ENCODE measurements at places on chromosomes 1 and 21. TPM values are rescaled to one million over a fixed set of nuclear protein-coding genes. Genes with fewer than 3 reads are reported as not detected.

The ARMH1 gene
- total RNA-seq = 3.6 TPM

The CCDC18 gene
- 54.4 TPM for total RNA-seq

The SYT2 gene
- 0.37 TPM for total RNA-seq

The EFNA3 gene
- total RNA-seq = 4.0 TPM

The DPT gene
- total RNA-seq = not detected

The FNDC10 gene
- 7.8 TPM for total RNA-seq

The FLAD1 gene
- total RNA-seq = 47.4 TPM

The TXNDC12 gene
- total RNA-seq = 75.3 TPM

The VWA5B1 gene
- total RNA-seq = not detected

The CD5L gene
- total RNA-seq = not detected

The DCDC2B gene
- not detected for total RNA-seq

The AGT gene
- 0.15 TPM for total RNA-seq

The DCST1 gene
- not detected for total RNA-seq

The PTPRF gene
- 119 TPM for total RNA-seq

The TTC34 gene
- 0.09 TPM for total RNA-seq

The COQ8A gene
- 18.8 TPM for total RNA-seq

The PROX1 gene
- total RNA-seq = 1.3 TPM

The TSPAN2 gene
- total RNA-seq = 19.7 TPM

The SH3D21 gene
- 6.1 TPM for total RNA-seq

The G0S2 gene
- total RNA-seq = not detected

The ZNF695 gene
- 34.6 TPM for total RNA-seq

The SLAMF6 gene
- total RNA-seq = not detected

The NES gene
- total RNA-seq = 83.8 TPM

The KIF14 gene
- total RNA-seq = 60.2 TPM

The GSTM5 gene
- total RNA-seq = not detected

The LCE1A gene
- not detected for total RNA-seq

The S100A7A gene
- not detected for total RNA-seq

The MYCL gene
- 39.8 TPM for total RNA-seq

The ATP5PB gene
- 467 TPM for total RNA-seq

The TDRD5 gene
- total RNA-seq = 0.09 TPM

The AMY1B gene
- total RNA-seq = not detected

The MEGF6 gene
- 1.7 TPM for total RNA-seq

The PLPPR5 gene
- 0.56 TPM for total RNA-seq

The LIPI gene
- total RNA-seq = not detected

The ZFP69 gene
- 8.9 TPM for total RNA-seq

The ANGPTL3 gene
- not detected for total RNA-seq

The MCOLN2 gene
- total RNA-seq = 0.59 TPM

The SERTAD4 gene
- 2.5 TPM for total RNA-seq

The RNF186 gene
- total RNA-seq = not detected

The NTRK1 gene
- not detected for total RNA-seq

The DPM3 gene
- total RNA-seq = 16.8 TPM

The KCNJ9 gene
- total RNA-seq = 0.09 TPM

The EPHB2 gene
- total RNA-seq = 80.2 TPM

The FBLIM1 gene
- total RNA-seq = 4.7 TPM

The MFSD2A gene
- total RNA-seq = 0.90 TPM

Measured in neural progenitor cell (in vitro differentiated cells).